Common myeloid progenitor, CD34-positive (primary cell): ENCODE measurements at places on chromosomes 1 and 21.
A peak's percentile ranks its signal among the peaks of the same experiment; 100 is the strongest.

DNA sequence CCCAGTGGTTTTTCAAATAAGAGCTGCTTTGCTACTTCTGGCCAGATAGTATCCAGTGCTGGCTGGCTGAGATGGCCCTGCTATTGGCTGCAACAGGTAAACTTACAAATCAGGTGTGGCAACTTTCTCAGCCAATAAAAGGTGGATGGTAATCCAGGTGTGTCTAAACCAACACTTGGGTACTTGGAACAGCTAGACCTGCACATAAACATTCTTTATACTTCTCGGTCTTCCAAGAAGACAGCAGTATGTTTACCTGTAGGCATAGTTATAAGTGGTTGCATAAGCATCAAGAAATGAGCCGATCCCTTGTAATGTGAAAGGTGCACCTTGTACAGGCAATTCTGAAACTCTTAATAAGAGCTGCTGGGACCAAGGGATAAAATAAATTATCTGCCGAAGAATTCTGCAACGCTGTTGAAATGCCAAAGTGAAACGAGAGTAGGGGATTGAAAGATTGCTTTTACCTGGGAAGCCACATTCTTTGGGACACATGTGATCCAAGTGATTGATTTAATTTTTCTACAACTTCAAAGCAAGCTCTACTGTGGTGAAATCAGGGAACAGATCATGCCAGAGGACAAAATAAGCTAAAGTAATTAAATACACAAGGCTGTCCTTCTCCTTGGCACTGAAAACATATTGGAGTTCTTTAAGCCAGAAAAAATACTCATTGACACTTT lies at the start of gene CLDN8:
Gene CLDN8, minus strand, starts transcription at position 57 of the 683 bp plus-strand sequence. CDS start 172 bp downstream, outside the sequence.
- DNase-seq, result no peak

DNA sequence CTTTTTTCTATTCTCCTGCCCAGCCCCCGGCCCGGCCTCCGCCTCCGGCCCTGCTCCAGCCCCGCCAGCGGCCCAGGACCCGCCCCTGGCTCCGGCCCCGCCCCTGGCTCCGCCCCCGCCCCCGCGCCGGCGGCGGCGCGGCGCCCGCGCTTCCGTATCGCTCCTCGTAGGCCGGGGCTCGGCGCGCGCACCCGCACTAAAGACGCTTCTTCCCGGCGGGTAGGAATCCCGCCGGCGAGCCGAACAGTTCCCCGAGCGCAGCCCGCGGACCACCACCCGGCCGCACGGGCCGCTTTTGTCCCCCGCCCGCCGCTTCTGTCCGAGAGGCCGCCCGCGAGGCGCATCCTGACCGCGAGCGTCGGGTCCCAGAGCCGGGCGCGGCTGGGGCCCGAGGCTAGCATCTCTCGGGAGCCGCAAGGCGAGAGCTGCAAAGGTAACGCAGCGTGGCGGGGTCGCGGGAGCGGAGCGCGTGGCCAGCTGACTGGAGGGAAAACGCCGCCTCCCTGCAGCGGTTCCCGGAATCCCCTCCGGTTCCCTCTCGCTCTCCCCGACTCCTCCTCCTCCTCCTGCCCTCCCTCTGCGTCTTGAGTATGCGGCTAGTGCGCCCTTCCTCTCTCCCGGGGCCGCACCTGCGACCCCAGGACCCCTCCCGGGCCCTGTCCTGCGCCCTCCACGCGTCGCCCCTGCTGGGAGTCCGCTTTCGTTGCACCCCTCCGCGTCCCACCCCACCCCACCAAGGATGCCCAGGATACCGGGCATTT lies at the start of gene IFNAR2:
Gene IFNAR2, plus strand, starts transcription at position 155 of the 761 bp plus-strand sequence. CDS start 11,985 bp downstream, outside the sequence.
- DNase-seq, result peak; percentile 61

- no peak for DNase-seq
These were observed 51.5 kb downstream of the IGSF5 start for GRCh38 chr21:39796466-39796865.

GRCh38 chr1:228837032-228837431 lies 101.8 kb downstream of the RHOU start:
- no peak for DNase-seq

DNA sequence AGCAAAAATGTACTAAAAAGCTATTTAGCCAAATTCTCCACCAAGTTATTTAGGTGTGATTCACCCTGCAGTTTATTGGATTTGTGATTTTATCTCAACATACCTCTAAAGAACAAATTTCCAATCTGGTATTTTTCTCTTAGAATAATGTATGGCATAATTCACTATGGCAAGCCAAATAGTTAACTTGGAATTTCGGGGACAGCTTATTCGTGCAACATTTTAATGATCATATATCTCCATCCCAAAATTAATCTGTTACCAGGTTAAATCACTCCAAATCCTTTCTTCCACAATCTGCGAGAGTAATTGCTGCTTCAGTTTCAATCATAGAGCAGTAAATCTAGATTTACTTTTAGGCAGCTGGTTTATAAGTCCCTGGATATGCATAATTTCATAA lies 53.4 kb downstream of the ERICH3 start:
- no peak for DNase-seq

DNA sequence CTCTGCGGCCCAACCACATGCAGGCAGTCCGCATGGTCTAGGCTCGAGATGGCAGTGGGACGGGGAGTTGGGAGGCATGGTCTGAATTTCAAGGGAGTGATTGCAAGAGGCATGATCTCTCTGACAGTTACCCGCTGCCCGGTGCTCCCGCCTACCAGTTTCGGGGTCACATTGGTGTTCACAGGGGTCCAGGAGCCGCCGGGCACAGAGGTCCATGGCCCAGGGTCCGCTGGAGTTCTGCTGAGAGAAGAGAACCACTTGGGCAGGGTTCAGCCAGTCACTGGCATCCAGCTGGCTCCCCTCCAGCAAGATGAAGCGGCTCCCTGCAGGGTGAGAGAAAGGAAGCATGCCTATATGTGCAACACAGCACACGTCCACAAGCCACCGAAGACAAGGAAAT lies 141.3 kb downstream of the ASTN1 start:
- no peak for DNase-seq

DNA sequence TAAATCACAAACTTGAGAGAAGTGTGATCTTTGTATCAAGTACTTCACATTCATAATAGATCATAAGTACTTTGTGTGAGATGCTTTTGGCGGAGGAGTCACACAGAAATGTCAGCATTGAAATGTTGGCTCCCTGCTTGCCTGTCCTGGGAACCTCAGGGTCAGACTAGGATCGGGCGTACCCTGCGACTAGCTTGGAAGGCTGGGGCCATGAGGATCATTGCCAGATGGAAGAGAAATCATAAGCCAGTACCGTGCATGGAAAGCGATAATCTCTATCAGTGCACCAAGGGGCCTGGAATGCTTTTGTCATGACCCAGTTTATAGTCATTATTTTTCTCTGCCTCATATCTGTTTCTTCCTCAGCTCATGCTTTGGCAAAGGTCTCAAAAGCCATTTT lies 35.5 kb downstream of the MTR start:
- DNase-seq, result no peak

GRCh38 chr1:117128323-117129079 lies 7.0 kb upstream of the TRIM45 start:
- DNase-seq, result peak; percentile 66

GRCh38 chr1:45334308-45335245 lies 5.4 kb upstream of the TOE1 start:
- DNase-seq, result no peak

GRCh38 chr1:19087017-19087736 lies 122.9 kb downstream of the UBR4 start:
- DNase-seq, result no peak

DNA sequence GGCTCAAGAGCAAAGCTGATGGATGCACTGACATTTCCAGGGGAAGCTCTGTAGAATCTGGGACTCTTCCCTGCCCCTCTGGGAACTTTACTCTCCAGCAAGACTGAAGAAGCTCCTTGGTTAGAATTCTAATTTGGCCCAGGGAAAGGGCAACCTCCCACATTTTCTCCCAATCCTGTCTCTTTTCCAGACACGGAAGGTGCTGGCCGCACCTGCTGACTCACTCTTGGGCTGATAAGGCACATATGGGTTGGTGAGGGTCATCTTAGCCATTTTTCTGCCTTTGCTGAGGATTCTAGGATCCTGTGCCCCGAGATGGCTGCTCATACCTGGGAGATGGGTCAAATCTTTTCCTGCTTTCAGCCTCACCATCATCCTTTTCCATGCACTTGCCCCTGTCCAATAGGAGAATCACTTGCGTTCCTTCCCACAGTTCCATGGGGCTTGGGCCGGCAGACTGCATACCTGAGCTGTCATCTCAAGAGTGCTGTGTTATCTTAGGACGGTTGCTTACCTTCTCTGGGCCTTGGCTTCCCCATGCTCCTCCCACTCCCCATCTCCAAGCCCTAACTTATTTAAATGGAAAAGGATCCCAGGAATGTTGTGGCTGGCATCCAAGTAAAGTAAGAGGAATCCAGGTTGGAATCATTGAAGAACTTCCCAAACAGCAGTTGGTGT lies 1.3 kb downstream of the TINAGL1 start:
- DNase-seq, result no peak

DNA sequence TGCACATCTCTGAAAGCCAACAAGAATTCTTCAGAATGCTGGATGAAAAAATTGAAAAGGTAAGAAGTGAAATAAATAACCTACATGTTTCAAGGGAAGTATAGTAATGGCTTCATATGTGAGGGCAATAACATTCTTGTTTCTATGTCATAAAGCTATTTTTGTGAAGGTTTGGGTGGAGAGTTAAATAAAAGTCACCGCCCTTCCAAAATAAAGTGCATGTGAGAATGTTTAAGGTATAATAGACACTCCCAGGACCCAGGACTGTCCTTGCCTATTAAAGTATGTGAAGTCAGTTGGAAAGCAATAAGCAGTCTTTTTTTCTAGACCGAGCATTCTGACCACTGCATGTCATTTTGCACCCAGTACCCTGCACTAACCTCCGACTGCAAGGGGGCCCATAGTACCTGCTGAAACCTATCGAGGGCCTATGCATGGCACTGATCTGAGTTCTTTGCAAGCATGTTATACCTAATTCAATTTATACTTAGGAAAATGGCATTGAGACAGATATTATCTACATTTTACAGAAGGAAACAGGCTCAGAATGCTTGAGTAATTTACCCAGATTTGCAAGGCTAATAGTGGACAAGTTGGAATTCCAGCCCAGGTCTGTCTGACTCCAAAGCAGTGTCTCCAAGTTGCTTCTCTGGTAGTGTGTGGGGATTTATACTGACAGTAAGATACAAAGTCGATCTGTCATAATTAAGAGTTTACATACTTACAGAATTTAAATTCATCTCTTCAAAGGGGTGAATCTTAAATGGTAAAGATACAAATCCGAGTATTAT lies 156.1 kb downstream of the EDEM3 start:
- no peak for DNase-seq

- no peak for DNase-seq
These were observed 270.3 kb downstream of the COL11A1 start for GRCh38 chr1:102838016-102838415.

GRCh38 chr1:8408151-8408839 lies 90.4 kb downstream of the SLC45A1 start:
- DNase-seq, result no peak
